ENCODE measurements at places on chromosomes 11 and 22. TPM values are rescaled to one million over a fixed set of nuclear protein-coding genes. Genes with fewer than 3 reads are reported as not detected.

KRTAP5-2 gene
- total RNA-seq = not detected

GGTLC2 gene
- total RNA-seq = not detected

DNA sequence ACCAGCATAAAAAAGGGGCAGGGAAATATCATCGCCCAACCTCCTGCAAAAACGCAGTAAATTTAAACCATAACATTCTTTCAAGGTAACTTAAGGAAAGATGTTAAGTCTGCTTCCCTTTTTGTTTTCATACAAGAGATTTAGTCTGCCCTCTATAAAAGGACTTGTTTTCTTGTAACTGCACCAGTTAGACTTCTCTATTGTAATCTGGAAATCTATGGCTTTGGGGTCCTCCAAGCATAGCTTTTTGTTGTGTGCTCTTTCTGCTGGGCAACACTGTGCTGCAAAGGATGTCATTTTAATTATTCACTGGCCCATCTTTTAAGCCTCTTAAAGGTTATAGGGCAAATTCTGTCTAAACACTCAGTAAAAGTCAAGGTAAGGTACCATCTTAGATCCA is 136.0 kb downstream of the MAML2 start:
- DNase-seq = no peak

GRCh38 chr22:49062802-49063544 is 764.7 kb downstream of the BRD1 start:
- no peak for DNase-seq

Data from osteocyte (in vitro differentiated cells).